ENCODE measurements at places on chromosomes 6 and 20.

GRCh38 chr6:163825033-163825432 lies 410.5 kb downstream of the QKI start:
- no peak for DNase-seq

- DNase-seq = no peak
Observed at GRCh38 chr6:111651185-111652034, 45.7 kb upstream of the TRAF3IP2 start.

DNA sequence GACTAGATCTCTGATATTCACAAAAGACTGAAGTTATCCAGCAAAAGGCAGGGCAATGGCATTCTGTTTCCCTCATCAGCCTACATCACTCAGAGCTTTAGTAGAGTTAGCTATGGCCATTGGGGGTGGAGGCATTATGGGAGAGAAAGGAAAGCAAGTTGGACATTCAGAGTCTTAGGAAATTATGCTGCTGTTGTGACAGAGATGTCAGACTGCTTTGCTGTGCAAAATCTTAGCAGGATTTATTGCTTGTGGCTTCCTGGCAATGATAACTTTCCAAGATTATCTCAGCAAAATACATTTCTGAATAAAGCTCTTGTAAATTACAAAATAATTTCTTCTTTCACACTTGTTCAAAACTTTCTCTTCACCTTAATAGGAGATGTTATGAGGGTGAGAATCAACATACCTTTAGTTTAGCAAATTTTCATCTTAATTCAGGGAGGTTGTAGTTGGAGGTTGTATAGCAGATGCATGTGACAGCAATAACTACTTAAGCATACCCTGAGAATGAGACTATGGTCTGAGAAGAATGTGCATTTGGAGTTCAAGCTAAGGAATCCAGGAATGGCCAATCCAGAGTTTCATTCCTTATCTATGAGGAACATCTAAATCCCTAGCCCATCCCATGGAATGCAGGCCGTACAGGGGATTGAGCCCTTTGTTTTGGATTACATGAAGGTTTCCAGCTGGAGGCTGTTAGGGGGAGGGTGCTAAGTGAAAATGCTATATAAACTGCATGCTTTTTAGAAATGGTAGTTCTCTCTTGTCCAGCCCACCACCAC lies 179.8 kb downstream of the HAO1 start:
- no peak for DNase-seq

- DNase-seq = no peak
Observed at GRCh38 chr6:15252195-15252594, 6.3 kb downstream of the JARID2 start.

- no peak for DNase-seq
Observed at GRCh38 chr6:9848094-9848493, 566.8 kb downstream of the TFAP2A start.

DNA sequence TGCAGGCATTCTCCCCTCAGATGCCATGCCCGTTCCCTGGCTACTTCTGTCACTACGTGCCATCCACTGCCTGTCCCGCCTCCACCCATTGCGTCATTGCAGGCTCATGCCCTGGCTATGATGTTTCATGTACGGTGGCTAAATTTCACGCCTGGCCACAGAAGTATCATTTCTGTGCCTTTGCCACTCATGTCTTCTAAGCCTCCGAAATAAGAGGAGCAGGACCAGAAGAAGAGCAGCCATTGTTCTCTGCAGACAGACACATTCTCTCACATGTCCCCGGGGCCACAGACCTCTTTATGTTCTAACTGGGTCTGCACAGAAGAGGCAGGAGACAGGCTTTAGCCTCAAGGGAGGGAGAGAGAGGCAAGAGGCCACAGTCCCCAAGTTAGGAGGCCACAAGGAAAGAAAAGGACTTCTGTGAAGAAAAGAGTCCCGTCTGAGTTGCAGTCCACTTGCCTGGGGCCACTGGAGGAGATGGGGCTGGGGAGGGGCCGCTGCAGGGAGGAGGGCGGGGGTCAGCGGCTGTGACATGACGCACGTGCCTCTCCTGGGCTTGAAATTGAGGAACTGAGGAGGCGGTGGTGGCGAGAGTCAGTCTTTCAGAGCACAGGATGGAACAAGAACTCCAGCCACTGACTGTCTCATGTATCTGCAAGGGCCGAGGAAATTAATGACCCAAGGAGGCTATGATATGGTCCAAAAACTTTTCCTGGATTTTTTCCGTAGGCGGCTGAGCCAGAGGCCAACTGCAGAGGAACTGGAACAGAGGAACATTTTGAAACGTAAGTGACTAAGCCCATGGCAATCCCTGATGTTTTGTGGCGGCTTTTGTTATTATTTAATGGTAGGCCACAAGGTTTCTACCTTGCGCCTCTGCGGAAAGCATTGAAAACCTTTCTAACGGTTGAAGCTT lies 55.9 kb downstream of the TBC1D7 start:
- DNase-seq = peak; percentile 21

- DNase-seq = no peak
Observed at GRCh38 chr6:4665489-4666417, 110.5 kb upstream of the CDYL start.

DNA sequence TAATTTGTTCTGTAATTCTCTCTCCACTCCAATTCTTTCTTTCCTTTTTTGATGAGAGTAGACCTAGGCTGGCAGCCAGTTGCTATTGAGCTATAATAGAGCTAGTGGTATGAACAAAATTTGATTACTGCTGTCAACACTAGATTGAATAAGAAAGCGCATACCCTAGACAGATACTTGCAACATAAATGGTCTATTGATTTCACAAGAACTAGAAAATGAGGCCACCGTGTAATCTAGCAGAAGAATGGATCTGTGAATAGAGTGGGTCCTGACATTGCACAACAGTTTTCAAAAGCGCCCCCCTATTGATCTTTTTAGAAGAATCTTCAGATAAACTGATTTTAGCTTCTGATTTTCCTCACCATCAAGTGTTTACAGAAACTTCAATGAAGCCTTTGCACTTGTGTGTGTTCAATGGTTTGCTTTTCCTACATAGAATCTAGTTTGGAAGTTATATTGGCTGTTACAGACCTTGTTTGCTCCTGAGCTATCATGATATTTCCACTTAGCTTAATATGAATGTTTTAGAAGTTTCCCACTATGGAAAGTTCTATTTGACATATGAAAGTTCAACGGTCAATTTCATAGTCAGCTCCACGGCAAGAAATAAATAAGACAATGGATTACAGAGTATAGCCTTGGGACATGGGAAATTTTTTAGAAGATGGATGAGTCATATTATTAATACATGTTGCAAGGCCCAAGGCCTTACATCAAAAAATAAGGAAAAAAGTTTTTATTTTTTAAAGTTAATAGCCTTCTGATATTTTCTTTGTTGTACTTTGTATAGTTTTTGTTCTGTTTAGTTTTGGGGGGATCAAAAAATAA lies 55.6 kb downstream of the UTRN start:
- DNase-seq = no peak

DNA sequence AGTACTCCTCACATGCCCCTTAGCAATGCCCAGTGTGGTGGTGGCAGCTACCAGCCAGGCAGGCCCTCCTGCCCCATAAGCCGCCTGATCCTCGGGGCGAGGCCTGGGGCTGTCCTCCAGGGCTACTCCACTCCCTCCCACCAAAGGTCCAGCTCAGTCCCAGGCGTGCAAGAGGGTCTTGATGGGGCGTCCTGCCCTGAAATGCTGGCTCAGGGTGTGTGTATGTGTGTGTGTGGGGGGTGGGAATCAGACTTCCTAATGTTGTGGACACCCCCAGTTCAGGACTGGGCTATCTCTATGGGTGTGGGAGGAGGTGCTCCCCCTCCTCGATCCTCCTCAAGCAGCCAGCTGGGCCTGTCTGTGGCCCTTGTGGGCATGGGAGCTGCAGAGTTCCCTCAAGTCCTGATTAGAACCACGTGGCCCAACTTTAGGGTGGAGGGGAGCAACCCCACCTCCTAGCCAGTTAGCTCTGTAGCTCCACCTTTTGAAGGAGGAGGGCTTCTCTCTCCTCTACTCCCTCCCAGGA lies 7.5 kb downstream of the HSPA12B start:
- DNase-seq = no peak

- DNase-seq = no peak
Observed at GRCh38 chr6:162119341-162119740, 608.2 kb downstream of the PRKN start.

DNA sequence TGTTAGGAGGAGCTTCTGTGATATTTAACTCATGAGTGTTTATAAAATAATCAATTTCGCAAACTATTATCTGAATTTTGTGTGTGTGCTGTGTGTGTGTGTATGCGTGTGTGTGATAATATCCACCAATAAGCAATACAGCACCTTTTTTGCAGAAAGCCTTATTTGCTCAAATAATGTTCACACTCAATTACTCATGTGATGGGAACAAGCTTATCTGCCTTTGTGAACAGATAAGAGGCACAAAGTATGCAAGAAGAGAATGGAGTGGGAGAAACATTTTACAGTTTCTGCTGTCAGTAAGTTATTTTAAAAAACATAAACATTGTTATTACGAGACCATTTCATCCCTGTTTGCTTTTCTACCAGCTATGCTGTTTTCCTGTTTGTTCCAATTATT lies 36.7 kb upstream of the PTPRK start:
- no peak for DNase-seq

DNA sequence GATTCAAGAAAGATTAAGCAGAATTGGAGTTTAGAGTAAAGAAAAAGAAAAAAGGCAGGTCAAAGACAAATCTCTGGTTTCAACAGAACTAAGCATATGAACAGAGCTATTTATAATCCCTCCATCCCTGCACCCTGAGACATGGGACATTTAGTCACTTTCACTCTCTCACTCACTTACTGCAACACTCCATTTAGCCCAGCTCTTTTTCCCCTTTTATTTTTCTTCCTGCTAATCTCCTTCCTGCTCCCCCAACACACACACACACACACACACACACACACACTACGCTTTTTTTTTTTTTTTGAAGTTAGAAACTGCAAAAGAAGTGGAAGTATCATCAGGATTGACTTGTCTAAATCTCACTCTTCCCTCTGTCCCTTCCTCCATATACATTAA lies 45.1 kb upstream of the TBC1D7 start:
- DNase-seq = no peak

DNA sequence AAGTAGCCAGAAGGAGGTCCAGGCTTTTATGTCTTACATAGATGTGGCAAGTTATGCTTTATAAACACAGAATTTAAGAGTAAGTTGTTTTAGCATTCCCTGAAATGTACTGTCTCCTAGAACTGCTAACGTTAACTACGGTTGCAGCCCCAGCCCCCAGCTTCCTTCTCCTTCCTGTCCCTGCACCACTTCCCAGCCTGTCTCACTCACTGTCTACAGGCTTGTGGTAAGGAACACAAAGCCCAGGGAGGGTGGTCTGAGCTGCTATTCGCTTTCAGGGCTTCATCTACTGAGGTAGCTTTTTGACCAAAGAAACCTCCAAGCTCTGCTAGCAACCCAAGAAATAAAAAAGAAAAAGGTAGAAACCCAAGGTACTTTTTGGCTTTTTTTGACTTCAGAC lies 35.9 kb downstream of the PCSK2 start:
- no peak for DNase-seq

- no peak for DNase-seq
Observed at GRCh38 chr6:148169706-148170105, 172.9 kb upstream of the SASH1 start.

GRCh38 chr20:51492167-51493092 lies 50.1 kb downstream of the NFATC2 start:
- no peak for DNase-seq

- DNase-seq = no peak
Observed at GRCh38 chr6:169172946-169173345, 80.7 kb downstream of the THBS2 start.

DNA sequence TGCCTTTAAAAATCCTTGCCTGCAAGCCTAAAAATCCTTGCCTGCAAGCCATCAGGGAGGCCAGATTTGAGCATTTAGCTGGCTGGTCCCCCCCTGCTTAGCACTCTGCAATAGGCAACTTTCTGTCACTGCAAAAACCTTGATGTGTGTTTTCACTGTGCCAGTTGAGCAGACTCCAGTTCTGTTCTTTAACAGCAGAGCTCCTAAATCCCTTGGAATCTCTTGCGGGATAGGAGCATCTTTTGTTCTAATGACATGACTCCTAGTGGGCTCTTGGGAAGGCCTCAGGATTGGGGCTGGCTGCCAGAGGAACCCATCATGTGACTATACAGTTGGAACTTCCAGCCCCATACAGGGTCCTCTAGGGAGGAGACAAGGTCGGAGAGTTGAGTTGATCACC lies 50.4 kb downstream of the FAM184A start:
- DNase-seq = no peak

DNA sequence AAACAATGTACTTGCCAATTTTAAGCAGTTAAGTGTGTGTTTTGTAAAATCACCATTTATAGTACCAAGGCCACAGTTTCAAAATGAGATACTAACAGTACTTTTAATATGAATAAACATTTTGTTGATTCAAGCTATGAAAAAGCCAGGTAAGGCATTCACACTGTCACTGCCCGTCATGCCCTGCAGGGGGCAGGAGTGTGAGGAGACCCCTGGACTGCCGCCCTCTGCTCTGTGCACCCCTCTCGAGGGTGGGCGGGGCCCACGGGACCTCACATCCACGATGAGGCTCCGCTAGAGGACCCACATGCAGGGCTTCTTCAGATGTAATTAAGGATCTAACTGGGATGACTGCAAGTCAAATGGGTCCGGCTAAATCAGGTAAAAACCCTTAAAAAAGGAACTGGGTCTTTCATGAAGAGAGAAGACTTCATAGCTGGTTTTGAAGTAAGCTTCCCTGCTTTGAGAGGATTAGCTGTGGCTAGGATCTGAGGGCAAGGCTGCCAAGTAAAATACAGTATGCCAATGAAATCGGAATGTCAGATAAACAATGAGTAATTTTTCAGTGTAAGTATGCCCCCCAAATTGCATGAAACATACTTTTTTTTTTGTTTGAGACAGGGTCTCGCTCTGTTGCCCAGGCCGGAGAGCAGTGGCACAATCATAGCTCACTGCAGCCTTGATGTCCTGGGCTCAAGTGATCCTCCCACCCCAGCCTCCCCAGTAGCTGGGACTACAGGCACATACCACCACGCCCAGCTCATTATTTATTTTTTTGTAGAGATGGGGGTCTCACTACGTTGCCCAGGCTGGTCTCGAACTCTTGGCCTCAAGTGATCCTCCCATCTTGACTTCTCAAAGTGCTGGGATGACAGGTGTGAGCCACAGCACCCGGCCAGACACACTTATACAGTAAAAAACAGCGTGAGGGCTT lies 18.7 kb downstream of the DIDO1 start:
- peak; percentile 54 for DNase-seq

GRCh38 chr6:39300739-39301138 lies 13.5 kb downstream of the KCNK17 start:
- DNase-seq = no peak

- DNase-seq = no peak
Observed at GRCh38 chr20:24935766-24936525, 13.1 kb upstream of the CST7 start.

- peak; percentile 24 for DNase-seq
Observed at GRCh38 chr6:150310539-150310938, 58.3 kb upstream of the IYD start.

DNA sequence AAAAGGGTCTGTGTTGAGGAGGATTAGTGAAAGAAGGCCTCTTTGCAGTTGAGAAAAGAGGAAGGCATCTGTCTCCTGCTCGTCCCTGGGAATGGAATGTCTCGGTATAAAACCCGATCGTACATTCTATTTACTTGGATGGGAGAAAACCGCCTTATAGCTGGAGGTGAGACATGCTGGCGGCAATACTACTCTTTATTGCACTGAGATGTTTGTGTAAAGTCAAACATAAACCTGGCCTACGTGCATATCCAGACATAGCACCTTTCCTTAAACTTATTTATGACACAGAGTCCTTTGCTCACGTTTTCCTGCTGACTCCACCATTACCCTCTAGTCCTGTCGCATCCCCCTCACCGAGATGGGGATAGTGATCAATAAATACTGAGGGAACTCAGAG lies 4.5 kb downstream of the TDP2 start:
- DNase-seq = no peak

- DNase-seq = no peak
Observed at GRCh38 chr6:163099621-163100171, 314.8 kb upstream of the QKI start.

- no peak for DNase-seq
Observed at GRCh38 chr20:48531505-48531904, 296.3 kb downstream of the PREX1 start.

All from CD4-positive, alpha-beta T cell treated with Interleukin-10 for 1 hour (primary cell).